ENCODE measurements at places on chromosomes 1 and 21.

- DNase-seq = no peak
Observed at GRCh38 chr1:42891465-42892138, 45.2 kb downstream of the ZNF691 start.

DNA sequence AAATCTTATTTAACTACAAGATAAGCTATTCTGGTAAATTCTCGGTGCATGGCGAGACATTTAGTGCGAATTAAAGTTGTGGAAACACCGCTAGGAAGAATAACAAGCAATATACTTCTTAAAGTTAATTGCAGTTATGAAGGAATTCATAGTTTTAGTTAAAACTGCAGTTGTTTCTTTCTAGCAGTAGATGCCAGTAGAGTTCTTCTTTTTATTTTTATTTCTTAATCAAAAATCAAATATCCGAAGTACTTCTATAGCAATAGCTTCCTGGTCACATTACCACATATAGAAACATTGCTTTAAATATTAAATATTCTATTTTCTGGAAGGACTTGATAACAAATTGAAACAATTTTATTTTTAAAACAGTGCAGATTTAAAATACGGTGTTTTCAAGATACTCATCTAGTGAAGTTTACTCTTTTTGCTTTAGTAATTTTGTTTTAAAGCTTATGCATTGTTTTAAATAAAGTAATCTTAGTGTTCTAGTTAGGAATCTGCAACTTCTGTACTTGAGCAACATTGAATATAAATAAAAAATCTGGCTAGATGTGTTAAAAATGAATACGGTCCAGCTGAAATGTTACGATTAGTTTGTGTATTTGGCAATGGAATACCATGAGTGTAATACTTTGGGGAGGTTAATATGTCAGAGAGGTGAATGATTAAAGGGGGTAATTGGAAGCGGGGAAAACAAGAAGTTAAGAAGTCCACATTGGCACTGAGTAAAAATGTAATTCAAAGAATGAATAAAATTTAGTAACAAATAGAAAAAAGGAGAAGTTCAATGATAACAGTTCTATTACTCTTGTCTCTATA is 2.7 kb upstream of the PRKACB start:
- DNase-seq = peak; percentile 33

DNA sequence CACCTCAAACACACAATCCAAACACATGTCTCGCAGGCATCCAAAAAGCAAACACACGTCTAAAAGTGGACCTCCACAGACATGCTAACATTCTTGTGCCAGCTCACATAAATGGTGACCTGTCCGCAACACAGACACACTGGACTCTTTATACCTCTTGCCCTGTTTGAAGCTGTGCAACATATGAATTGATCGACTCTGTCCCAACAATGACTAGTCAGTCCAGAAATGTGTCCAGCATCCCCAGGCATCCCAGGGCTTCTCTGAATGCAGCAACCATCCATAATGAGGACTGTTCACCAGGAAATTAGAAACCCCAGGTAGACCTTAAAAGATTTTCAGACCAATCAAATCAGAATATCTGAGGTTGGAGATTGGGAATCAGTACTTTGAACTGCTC is 3.2 kb downstream of the DDR2 start:
- DNase-seq = no peak

DNA sequence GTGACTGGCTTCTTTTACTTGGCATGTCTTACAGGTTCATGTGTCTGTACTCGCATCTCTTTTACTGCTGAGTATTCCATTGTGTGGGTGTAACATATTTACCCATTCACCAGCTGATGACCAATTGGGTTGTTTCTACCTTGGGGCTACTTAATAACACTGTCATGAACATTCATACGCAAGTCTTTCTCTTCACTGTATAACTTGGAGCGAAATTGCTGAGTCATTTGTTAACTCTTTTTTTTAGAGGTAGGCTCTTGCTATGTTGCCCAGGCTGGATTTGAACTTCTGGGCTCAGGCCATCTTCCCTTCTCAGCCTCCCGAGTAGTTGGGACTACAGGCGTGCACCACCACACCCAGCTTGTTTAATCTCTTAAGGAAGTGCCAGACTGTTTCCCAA is 6.5 kb downstream of the PYCR2 start:
- DNase-seq = peak; percentile 23

DNA sequence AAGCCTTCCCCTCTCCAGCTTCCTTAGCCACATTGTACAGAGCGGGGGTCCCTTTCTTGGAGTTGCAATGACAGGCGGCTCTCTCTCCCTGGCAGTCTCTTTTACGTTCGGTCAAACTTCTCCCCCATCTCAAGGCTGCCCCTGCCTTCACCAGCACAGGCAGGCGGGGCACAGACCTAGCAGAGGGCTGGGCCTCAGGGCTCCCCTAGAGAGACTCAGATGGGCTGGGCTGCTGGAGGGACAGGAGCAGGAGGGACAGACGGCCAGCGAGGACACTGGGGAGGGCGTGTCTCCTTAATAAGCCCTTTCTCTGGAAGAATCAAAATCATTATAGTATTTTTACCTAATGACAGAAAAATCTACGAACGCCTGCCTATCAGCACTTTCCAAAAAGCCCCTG is 79.6 kb downstream of the CASZ1 start:
- DNase-seq = no peak

DNA sequence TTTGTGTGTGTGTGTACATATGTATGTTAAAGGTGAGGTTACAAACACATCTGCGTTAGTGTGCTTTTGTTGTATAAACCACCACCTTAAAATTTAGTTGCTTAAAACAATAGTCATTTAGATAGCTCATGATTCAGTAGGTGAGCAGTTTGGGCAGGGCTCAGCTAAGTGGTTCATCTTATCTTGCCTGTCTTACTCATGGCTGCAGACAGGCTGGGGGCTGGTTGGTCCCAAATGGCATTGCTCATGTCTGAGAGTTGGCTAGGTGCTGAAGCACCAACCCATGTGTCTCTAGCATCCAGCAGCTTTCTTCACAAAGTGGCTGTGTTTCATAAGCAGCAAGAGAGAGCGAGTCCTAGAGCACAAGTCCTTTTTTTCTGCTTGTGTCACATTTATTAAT is 91.4 kb downstream of the MACF1 start:
- no peak for DNase-seq

GRCh38 chr1:33143176-33143575 is 38.7 kb downstream of the TRIM62 start:
- peak; percentile 49 for DNase-seq

- DNase-seq = peak; percentile 57
Observed at GRCh38 chr1:230067419-230067870, 407 bp downstream of the GALNT2 start.

- no peak for DNase-seq
Observed at GRCh38 chr1:97577613-97578012, 343.2 kb downstream of the DPYD start.

DNA sequence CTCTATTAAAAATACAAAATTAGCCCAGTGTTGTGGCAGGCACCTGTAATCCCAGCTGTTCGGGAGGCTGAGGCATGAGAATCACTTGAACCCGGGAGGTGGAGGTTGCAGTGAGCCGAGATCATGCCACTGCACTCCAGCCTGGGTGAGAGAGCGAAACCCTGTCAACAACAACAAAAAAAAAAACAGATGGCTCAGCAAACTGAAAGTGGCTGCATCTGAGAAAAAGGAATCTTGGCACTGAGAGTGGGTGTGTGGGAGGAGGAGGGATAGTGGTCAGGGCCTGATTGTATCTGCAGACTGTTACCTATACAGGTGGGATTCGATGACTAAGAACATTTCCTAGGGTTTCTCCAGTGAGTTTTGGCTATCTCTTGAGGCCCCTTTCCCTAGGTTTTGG is 122.2 kb upstream of the BARHL2 start:
- no peak for DNase-seq

GRCh38 chr1:201710632-201711597 is 118.0 kb upstream of the IPO9 start:
- peak; percentile 67 for DNase-seq

DNA sequence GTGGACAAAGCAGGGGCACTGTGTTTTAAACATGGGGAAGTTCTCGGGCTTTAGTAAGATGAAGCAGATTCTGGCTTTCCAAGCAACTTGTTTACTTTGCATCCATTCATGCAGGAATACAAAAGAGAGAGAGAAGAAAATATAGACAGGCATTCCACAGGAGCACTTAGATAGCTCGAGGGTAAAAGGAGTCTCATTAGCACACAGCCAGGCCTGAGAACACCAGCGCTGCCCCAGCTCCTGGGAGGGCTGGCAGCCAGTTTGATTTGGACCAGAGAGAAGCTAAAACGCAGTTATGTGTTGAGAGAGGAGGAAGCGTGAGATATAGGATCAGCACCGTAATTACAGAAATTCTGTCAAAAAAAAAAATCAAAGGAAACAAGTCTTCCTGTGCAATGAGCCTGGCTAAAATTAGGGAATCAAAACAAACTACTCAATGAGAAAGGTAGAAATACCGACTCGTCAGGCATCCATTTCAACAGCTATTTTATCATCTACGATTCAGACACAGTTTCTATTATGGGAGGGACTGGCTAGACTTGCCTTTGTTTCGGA is 68.2 kb downstream of the CLSTN1 start:
- DNase-seq = no peak

DNA sequence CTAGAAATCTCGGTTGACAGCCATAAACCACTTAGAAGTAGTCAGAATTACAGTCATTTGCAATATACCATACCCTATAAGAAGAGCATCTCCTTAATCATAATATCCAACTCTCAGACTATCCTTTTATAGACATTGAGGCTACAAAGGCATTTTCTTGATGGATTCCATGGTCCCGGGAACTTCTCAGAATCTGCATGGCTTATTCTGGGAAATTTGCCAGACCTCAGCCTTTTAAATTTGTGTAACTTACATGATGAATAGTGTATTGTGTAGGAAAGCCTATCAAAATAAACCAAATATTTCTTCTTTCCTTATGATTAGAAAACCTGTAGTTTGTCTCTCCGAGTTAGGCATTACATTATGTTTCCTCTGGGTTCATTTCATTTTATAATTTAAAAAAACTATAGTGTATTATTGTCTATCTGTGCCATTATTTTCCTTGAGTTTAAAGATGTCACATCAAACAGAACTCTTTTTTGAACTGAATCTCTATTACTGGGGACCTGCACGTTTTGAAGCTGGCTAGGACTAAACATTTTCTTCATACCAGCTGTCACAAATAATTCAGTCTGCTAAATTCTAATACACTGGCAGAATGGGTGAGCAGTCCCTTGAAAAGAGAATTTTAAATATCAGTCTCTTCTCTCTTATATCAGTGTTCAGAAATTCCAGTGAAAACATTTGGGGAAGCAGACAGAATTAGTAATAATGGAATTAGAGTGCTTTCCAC is 102.9 kb downstream of the GABPA start:
- DNase-seq = peak; percentile 38

- DNase-seq = no peak
Observed at GRCh38 chr21:42387164-42387563, 8.7 kb downstream of the TMPRSS3 start.

- no peak for DNase-seq
Observed at GRCh38 chr1:53266038-53266437, 27.7 kb upstream of the MAGOH start.

DNA sequence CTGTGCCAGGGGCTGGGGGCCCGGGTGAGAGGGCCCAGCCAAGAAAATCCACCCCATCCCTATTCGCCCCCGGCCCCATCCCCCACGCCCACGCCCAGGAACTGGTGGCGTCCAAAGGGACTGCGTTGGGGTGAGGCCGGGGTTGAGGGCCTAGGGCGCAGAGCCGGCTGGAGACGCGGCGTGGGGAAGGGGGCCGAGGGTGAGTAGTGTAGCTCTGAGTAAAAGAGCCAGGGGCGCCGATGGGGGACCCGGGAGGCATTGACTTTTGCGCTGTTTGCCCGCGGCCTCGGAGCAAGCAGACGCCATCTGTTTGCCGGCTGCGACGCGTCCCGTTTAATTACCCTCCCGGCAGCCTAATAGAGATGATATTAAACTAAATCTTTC is 3.5 kb upstream of the DMRTA2 start:
- no peak for DNase-seq

DNA sequence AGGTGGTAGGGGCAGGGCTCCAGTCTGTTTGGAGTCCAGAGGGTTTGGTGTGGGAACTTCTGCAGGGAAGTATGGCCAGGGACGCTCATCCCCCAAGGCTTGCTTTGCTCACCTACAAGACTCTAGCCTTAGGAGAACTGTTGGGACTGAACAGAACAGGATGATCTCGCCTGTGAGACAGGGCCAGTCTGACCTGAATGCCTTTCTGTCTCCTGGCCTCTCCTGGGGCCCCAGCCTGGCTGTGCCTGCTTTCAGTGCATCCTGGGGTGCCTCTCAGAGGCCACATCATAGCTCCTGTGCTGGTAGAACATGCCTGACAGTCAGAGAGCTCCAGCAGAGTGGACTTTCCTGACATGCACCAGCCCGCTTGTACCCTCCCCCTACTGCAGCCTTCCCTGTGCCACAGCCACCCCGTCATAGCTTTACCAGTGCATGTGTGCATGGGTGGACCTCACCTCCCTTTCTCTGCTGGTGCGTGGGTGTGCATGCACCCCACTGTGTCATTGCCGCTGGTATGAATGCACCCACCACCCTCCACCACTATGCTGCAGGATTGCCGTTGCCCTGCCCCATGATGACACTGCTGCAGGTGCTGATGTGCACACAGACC is 165.8 kb downstream of the GIPC2 start:
- DNase-seq = no peak

- DNase-seq = peak; percentile 45
Observed at GRCh38 chr1:217524787-217525520, 105.9 kb downstream of the GPATCH2 start.

GRCh38 chr1:226629896-226630550 is 81.5 kb downstream of the STUM start:
- DNase-seq = no peak

DNA sequence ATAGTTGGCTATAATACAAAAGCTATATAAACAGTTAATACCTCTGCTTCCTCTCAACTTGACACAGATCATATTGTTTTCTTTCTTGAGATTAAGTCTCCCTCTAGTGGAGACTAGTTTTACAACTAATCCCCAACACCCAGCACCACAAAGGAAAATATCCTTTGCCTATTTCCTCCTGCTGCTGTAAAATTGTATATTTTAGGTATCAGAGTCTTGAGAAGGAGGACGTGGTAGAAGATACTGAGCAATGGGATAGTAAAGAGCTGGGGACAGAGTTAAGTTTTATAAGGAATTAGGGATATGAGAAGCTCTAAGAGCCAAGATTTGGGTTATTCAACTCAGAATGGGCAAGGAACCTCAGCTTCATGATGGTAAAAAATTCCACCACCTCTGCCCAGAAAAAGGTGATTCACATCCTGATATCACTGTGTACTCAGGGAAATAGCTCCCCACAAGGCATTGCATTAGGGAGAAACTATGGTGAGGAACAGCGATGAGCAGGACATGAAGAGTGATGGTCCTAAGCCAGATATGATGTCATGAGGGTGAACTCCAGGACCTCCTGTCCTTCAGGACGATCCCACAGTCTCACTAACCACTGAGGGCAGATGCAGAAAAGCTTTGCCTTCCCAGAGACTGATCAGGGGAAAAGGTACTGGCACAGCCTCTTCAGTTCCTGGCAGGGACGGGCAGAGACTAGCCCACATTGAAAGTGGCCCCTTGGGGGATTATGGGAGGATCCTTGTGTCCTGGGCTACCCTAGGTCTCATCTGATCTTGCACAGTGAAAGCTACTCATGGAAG is 14.7 kb upstream of the CFAP126 start:
- peak; percentile 98 for DNase-seq

GRCh38 chr1:179143322-179143721 is 61.5 kb downstream of the TOR3A start:
- DNase-seq = peak; percentile 97
